ENCODE measurements at places on chromosomes 4 and X.

- no peak for DNase-seq
Observed at GRCh38 chrX:150253959-150254620, 109.0 kb upstream of the MAMLD1 start.

DNA sequence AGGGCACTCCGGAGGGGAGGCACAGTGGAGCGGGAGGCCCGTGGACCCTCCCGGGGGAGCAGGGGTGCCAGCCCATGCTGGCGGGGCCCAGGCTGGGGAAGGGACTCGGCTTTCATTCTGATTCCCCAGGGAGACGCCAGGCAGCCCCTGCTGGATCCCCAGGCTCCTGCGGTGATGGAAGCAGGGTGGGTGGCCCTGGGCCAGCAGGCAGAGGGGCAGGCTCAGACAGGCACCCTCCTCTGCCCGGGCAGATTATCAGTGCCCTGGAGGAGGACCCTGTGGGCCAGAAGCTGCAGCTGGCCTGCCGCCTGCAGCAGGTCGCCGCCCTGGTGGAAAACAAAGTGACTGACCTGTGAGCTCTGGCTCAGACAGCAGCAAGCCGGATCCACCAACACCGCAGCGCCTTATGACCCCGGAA lies 2.1 kb upstream of the SRPK3 start:
- no peak for DNase-seq

DNA sequence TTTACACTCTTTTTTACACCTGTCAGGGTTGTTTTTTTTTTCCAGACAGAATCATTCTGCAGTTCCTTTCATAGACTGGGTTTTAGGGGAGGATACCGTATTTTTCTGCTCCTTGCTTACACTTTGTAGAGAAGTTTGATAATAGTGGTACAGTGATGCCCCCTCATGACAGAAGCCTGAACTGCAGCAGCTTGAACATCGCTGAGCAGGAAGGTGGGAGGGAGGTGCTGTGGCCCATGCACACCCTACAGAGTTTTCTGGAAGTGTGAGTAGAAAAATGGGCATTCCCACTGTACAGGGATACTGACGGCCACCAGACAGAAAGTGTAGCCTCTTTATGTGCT lies 54.5 kb downstream of the RAB40A start:
- peak; percentile 75 for DNase-seq

DNA sequence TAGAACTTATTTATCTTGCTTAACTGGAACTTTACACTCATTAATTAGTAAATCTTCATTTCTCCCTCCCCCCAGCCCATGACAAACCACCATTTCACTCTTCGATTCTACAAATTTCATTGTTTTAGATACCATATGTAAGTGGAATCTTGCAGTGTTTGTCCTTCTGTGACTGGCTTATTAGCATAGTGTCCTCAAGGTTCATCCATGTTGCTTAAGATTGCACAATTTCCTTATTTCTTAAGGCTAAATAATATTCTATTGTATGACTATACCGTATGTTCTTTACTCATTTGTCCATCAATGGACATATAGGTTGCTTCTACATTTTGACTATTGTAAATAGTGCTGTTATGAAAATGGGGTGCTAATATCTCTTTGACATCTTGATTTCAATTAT lies 24.5 kb upstream of the RNF212 start:
- DNase-seq = no peak

GRCh38 chr4:7519638-7520376 lies 85.1 kb upstream of the PSAPL1 start:
- DNase-seq = no peak

- DNase-seq = no peak
Observed at GRCh38 chrX:148229801-148230303, 248.7 kb downstream of the FMR1NB start.
